ENCODE measurements at places on chromosomes 3 and 15. TPM values are rescaled to one million over a fixed set of nuclear protein-coding genes. Genes with fewer than 3 reads are reported as not detected.

UBE2E2 gene
- 19.1 TPM for total RNA-seq

- DNase-seq: no peak
Observed at GRCh38 chr15:39279311-39279710, 301.6 kb upstream of the THBS1 start.

DNA sequence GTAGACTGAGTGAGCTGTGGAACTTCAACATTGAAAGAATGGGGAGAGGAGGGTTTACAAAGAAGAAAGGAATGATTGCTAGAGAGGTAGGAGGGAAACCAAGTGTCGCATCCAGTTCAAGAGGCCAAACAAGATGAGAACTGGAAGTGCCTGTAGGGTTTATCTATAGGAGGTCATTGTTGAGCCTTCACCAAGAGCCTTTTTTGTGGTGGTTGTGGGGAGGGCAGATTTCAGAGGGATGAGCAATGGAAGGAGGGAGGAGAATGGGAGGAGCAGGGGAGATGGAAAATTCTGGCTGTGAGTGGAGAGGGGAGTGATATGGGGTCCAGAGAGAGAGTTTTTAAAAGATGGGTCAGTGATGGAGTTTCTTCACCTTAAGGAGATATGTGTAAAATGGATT lies 8.5 kb downstream of the PDIA5 start:
- DNase-seq: no peak

GRCh38 chr15:77542491-77543001 lies 90.2 kb downstream of the LINGO1 start:
- peak; percentile 22 for DNase-seq

- no peak for DNase-seq
Observed at GRCh38 chr3:64213224-64213878, 11.9 kb downstream of the PRICKLE2 start.

DNA sequence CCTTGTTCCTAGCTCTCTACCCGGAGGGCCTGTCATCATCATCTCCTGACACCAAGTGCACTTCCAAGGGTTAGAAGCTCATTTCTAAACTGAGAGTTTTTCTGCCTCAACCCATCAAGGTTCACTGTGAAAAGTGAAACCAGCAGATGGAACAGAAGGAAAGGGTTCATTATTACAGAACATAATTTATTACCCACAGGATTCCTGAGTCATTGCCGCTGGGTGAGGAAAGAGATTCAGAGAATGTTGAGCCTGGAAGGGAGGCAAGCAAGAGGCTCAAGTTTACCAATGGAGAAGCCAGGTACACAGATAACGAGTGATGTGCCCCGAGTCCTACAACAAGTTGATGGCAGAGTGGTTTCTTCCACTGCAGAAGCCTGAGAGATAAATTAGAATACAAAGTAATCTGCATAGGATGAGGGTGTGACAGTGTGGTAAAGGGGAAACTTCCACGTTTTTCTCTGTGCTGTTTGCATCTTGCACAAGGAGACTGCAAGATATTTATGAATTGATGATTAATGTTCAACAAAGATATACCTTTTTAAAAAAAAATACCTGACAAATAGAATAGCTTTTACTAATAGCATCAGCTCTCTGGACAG lies 80.5 kb upstream of the SETMAR start:
- no peak for DNase-seq

DNA sequence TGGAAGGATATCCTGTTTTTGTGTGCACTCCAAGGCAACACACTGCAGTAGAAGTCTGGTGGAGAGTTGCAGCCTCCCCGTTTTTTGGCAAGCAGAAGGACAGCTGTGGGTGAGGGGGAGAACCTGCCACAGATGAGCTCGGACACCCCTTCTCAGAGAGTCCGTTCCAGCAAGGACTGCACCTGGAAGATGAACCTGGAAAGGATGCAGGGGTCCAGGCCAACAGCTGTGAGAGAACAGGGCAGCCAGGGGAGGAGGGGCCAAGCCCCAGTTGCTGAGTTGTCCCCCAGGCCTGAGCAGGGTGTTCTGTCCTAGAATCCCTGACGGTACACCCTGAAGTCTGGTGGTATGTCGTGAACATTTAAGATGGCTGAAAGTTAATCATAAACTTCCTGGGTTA lies 30.2 kb downstream of the ZXDC start:
- DNase-seq: no peak

DNA sequence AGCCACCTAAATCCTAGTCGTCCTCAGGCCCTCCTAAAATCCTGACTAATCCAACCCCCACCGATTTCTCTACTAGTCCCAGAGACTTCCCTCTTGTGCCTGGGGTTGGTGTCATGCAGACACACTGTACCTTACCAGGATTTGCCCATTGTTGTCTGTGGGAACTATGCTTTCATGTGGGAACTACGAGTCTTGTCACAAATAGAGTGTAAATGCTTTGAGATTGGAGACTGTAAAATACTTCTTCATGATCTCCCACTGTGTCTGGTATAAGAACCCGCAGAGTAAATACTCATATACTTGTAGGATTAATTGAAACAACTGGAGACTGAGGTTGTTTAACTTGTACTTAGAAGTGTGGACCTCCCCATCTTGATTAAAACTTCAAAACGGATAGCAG lies 11.2 kb downstream of the B3GNT5 start:
- DNase-seq: no peak

- DNase-seq: no peak
Observed at GRCh38 chr3:32483772-32484171, 18.9 kb downstream of the CMTM6 start.

DNA sequence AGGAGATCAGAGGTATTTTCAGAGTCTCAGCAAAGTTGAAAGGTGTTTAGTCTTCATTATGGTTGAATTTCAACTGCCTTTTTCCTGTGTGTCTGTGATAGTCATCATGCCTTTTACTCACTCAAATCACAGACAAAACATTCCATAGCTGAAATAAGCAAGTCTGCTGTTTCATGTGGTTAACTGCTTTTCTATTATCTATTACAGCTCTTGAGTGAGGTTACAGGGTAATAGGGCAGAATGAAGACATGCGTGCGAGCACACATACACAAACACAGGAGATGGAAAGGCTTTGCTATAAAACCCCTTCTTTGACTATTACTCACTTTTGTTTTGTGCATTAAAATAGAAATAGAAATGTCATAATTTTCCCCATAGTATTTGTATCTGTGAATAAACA lies 192.6 kb upstream of the RARB start:
- no peak for DNase-seq

CYP1A2 gene
- not detected for total RNA-seq

GRCh38 chr3:96209699-96210098 lies 604.7 kb upstream of the EPHA6 start:
- peak; percentile 2 for DNase-seq

GRCh38 chr3:177144922-177145321 lies 52.4 kb downstream of the TBL1XR1 start:
- DNase-seq: peak; percentile 27

HRG gene
- total RNA-seq: 0.40 TPM

- DNase-seq: no peak
Observed at GRCh38 chr3:116423945-116424344, 21.3 kb downstream of the LSAMP start.

DNA sequence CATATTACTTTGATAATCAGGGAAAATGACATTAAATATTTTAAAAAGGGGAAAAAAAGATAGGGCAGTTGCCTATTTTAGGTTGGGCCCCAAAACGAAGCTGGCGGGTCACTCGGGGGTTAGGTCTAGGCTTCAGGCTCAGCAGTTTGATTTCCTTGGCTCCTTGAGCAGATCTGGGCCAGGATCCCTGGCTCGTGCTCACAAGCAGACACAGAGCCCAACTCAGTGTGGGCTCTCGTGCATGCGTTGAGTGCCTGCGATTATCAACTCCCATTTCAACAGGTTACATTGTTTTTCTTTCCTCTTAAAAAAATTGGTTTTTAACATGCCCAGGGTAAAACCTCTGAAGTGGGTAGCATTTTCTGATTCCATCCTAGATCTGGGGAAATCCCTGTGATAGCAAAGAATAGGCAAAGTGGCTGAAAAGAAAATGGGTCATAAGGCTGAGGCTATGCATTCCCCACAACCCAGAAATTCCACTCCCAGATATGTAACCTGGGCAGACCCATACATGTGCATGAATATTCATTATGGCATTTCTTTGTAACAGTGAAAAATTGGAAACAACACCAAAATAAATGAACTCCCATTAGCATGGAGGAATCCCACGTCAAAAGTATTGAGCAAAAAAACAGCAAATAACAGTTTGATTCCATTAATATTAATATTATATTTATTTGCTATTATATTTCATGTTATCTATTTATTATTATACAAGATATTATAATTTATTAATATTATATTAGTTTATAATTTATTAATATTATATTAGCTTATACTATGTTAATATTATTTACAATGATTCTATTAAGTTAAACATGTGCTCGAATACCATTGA lies 27.8 kb downstream of the FAM43A start:
- DNase-seq: no peak

LARP6 gene
- total RNA-seq: 30.8 TPM

DNA sequence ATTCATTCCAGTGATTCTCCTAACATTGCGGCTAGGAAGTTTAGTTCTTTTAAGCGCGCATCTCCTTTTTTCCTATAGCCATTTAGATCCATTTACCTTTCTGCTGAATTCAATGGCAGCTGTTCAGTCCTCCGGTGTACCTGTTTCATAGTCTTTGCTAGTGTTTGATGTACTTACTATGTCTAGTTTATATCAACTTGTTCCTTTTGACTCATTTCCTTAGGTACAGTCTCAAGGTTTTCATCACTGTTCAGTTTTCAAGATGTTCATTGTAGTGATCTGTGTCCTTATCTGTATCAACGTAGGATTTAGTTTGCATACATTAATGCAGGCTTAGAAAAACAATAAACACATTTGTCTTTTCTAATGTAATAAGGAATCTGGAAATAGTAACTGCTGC lies 59.0 kb upstream of the MBNL1 start:
- no peak for DNase-seq

ANKRD63 gene
- 0.56 TPM for total RNA-seq

DNA sequence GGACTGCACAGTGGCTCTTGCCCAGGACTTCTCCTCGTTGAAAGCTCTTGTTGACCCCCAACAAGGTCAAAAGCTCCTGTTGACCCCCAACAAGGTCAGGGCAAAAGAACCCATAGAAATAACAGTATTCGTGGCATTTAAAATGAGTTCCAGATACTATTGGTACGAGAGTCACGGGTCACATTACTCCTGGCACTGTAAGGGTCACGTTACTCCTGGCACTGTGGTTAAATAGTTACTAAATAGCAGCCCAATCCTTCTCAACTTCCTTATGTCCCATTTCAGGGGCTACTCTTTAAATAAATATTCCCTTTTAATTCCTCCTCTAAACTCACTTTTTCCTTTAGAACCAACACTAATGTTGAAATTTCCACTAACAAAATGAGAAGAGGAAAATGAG lies 18.2 kb upstream of the ADCY5 start:
- DNase-seq: no peak

DNA sequence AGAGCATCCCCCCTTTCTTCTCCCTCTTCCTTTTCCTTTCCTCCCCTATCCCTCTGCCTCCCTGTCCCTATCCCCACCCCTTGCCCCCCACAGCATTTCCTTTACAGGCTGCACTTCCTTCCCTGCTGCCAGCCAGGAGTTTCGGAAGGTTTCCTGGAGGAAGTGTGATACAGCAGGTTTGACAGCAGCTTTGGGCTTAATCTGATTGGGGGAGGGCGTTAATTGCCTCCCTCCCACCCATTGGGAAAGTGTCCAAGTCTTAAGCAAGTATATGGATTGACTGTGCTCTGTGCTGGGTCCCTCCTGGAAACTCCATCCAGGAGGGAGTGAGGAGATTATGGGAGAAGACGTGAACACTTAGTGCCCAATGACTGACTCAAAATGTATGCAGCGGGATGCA lies 1.8 kb downstream of the SCAMP5 start:
- no peak for DNase-seq

- DNase-seq: no peak
Observed at GRCh38 chr15:38696790-38697495, 132.3 kb upstream of the RASGRP1 start.

DNA sequence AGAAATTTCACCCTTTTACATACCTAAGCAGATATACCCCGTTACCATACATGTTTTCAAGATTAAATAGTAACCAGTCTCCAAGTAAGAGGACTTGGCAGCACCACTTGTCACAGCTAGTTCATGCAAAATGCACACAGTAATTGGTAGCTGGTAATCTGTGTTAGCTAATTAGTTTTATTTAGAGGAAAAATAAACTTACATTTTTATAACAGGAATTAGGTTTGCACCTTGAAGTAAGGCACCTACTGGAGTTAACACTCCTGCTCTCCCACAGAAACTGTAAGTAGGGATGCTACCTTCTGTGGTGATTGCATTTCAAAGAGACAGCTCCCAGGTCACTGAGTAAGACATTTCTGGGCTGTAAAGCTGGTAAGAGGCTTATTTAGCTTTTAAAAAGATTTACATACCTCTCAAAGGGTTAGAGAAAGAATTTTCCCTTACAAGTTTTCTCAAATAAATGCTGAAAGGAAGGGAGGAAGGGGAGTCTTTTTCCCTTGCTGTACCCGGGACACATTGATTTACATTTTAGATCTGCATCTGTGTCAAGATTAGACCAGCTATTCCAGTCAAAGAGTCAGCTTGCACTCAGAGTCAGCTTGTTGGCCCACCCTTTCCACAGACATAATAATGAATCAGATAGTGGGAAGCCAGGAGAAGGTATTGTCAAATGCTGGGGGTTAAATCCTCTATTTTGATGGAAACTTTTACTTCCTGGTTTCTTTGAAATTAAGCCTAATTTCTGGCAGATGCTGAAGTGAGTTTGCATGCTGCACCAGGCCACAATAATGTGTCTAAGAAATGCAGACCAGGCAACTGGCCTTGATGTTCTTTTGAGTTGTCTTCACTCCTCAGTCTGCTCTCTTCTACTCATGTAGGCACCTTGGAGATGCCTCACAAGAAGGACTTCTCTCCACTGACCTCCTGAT lies 77.6 kb upstream of the CHD2 start:
- no peak for DNase-seq

DNA sequence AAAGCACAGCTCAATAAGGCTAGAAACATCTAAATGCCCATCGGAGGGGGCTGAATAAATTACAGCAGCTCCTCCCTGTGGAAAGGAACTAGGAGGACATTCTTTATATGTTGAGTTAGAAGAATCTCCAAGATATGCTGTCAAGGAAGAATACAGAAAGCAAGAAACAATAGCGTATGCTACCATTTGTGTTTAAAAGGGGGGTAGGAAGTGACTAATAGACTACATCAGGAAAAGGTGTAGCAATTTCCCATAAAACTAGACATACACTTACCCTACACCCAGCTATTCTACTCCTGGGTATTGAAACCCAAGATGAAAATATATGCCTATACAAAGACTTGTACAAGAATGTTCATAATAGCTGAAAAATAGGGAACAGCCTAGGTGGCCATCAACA lies 21.6 kb downstream of the SEC61A1 start:
- DNase-seq: no peak
